Immature natural killer cell (primary cell): ENCODE measurements at places on chromosomes 7 and 10. TPM values are rescaled to one million over a fixed set of nuclear protein-coding genes. Genes with fewer than 3 reads are reported as not detected.

DNA sequence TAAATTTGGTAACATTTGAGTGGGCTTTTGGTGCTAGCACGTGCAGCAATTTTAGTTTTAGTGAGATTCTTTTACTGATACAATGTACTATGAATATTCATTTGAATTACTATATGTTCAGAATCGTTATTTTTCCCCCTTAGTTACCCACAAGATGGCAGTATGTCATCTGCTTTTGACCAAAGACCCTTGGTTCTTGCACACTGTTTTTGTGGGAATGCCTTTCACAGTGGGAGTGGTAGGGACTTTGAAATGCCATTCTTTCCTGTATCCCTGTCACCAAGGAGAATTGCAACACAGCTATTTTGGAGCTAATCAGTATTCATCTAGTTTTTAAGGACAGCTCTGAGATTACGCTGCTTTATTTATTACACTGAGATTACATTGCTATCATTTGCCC lies 40.6 kb downstream of the SEC23IP start:
- no peaks in the 10 kb centered on the region for H3K27me3 ChIP-seq
- peaks cover 61% of the 10 kb centered on the region for H3K36me3 ChIP-seq
- no peak for DNase-seq
- no peak overlapping the region for H3K4me3 ChIP-seq
- no peak overlapping the region for H3K27ac ChIP-seq

Gene PLEKHS1
- not detected for polyA plus RNA-seq

- peak; percentile 39 for DNase-seq
- no peak overlapping the region for H3K4me3 ChIP-seq
- H3K4me1 ChIP-seq: no peaks in the 10 kb centered on the region
- no peak overlapping the region for H3K27ac ChIP-seq
- H3K36me3 ChIP-seq: peaks cover 11% of the 10 kb centered on the region
Observed at GRCh38 chr7:154953006-154953684, 49.8 kb downstream of the PAXIP1 start.

Gene FEZF1
- polyA plus RNA-seq: not detected

GRCh38 chr7:10977113-10977512 lies 3.4 kb downstream of the PHF14 start:
- H3K27me3 ChIP-seq: peaks cover 7% of the 10 kb centered on the region
- H3K4me1 ChIP-seq: peaks cover 61% of the 10 kb centered on the region
- no peak overlapping the region for H3K27ac ChIP-seq

DNA sequence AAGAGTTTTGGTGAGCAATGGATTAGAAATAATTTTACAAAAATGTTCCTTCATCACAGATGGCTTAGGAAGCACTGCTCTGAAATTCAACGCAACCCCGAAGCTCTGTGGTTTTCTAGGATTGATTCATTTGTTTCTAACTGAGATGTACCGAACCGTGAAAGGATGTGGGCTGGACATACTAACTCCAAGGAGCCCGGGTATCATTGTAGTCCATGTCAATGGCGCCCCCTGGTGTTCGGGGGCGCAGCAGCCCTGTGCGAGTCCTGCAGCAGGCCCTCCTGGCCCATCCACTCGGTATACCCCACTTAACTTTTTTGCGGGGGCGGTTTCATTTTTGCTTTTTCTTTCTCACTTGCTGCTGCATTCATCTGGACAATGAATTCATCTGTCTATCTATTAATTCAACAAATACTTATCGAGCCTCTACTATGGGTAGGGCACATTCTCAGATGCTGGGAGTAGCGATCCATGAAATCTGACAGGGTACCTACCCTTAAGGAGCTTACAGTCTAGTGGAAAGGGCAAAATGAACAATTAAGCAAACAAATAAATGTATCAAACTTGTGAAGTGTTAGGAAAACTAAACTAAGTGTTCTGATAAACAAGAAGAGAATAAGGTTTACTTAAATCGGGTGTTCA lies 25.2 kb upstream of the ITPRID1 start:
- peaks cover 3% of the 10 kb centered on the region for H3K27me3 ChIP-seq
- H3K27ac ChIP-seq: no peak overlapping the region
- no peak for DNase-seq
- H3K4me1 ChIP-seq: no peaks in the 10 kb centered on the region

DNA sequence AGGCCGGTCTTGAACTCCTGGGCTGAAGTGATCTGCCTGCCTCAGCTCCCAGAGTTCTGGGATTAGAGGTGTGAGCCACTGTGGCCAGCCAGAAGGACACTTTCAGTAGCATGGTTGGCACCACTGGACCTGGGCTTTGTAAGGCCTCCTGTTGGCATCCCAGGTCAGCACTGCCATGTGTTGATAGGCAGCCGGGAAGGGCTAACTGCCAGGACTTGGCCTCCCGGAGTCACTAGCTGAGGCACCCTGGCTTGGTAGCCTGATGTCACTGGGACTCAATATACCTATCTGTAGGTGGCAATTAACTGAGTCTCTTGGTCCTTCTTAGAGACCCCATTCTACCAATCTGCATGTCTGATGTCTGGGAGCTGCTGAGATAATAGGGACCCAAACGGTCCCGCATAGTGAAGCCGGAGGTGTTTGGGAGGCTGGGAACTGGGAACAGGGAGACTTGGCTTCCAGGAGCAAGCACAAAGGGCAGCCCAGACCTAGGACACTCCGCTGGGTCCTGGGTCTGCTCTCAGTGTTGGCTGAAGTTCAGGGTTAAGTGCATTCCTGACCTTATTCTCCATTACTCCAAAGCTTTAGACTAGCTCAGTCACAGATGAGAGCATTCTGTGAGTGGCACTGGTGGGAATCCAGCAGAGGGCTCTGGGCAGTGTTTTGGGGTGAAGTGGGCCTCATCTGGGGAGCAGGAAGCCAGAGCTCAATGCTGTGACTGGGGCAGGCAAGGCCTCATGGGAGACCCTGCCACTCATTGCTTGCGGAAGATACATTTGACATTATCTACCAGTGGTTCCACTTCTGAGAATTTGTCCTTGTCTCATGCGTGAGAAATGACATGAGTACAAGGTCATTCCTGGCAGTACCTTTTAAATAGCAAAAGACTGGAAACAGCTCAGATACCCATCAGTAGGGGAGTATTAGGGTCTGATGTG lies 2.7 kb downstream of the LHPP start:
- no peaks in the 10 kb centered on the region for H3K36me3 ChIP-seq
- no peak overlapping the region for H3K27ac ChIP-seq
- no peak overlapping the region for H3K4me3 ChIP-seq
- peaks cover 3% of the 10 kb centered on the region for H3K27me3 ChIP-seq
- no peak for DNase-seq

GRCh38 chr7:27095050-27095896 lies 527 bp downstream of the HOXA1 start:
- H3K4me1 ChIP-seq: peaks cover 48% of the 10 kb centered on the region
- H3K4me3 ChIP-seq: peak overlapping the region; percentile 97
- H3K36me3 ChIP-seq: peaks cover 15% of the 10 kb centered on the region
- H3K27ac ChIP-seq: peak overlapping the region; percentile 89
- peaks cover 13% of the 10 kb centered on the region for H3K27me3 ChIP-seq

GRCh38 chr7:124893140-124893827 lies 36.3 kb downstream of the POT1 start:
- H3K27ac ChIP-seq: no peak overlapping the region
- H3K4me3 ChIP-seq: no peak overlapping the region
- no peaks in the 10 kb centered on the region for H3K27me3 ChIP-seq
- no peaks in the 10 kb centered on the region for H3K4me1 ChIP-seq

- no peak for DNase-seq
- H3K36me3 ChIP-seq: no peaks in the 10 kb centered on the region
- no peaks in the 10 kb centered on the region for H3K4me1 ChIP-seq
- no peaks in the 10 kb centered on the region for H3K27me3 ChIP-seq
Observed at GRCh38 chr7:80603940-80604339, 34.5 kb upstream of the CD36 start.

DNA sequence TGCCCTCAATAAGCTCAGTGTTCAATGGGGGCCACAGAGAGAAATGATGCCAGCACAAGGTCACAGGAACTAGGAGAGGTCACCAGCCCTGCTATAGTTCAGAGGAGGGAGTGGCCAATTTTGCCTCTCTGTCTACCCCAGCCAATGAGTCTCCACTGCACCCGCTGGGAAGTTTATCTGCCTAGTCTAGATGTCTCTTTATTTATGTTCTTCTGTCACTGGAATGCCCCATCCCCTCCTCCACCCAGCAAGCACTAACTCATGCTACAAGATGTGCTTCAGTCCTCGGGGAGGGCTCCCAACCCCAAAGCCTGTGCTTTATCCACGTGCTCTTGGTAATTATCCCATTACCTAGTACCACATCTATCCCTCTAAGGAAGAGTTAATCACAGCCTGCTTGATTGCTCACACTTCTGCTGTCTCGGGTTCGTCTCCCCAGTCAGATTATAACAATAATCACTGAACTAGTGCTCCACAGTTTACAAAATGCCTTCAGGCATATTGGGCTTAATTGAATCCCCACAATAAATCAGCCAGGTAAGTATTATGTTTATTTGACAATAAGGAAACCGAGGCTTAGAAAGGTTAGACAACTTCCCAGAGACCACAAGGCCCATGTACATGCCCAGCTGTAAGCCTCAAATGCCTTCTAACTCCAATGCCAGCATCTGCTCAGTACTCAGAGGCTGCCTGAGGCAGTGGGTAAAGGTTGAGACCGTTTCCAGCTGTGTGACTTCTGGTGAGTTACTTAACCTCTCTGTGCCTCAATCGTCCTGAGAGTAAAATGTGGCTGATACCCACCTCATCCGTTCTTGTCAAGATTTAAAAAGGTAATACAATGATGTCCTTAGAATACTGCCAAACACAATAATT lies 3.9 kb downstream of the HIP1 start:
- H3K27me3 ChIP-seq: no peaks in the 10 kb centered on the region
- no peak for DNase-seq
- H3K36me3 ChIP-seq: peaks cover 5% of the 10 kb centered on the region

- H3K27ac ChIP-seq: no peak overlapping the region
- no peak for DNase-seq
- H3K27me3 ChIP-seq: peaks cover 4% of the 10 kb centered on the region
- H3K36me3 ChIP-seq: no peaks in the 10 kb centered on the region
Observed at GRCh38 chr7:155021699-155022145, 18.8 kb upstream of the PAXIP1 start.

- DNase-seq: no peak
- no peaks in the 10 kb centered on the region for H3K4me1 ChIP-seq
Observed at GRCh38 chr7:119175911-119176627, 951.6 kb downstream of the ANKRD7 start.

Gene CHCHD3
- polyA plus RNA-seq: 57.8 TPM

Gene LDB1
- polyA plus RNA-seq: 5.5 TPM

DNA sequence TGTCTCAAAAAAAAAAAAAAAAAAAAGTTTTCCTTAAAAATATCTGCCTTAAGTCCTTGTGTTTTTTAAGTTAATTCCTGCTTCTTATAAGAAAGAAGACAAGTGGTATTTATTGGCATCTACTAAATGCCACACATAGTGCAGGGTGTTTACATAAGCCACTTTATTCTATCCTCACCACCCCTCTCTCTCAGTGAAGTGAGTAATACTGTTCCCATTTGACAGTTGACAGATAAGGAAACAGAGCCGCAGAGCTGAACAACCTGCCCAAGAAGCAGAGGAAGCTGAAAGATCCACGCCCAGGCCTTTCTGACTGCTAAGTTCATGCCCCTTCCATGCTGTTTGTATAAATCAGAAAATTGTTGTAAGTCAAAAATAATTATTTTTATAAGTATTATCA lies 54.1 kb downstream of the ABLIM1 start:
- DNase-seq: no peak
- no peak overlapping the region for H3K27ac ChIP-seq
- no peaks in the 10 kb centered on the region for H3K36me3 ChIP-seq
- H3K4me1 ChIP-seq: no peaks in the 10 kb centered on the region
- peaks cover 4% of the 10 kb centered on the region for H3K27me3 ChIP-seq

Gene PNLIPRP2
- polyA plus RNA-seq: not detected

Gene PNPLA8
- 16.8 TPM for polyA plus RNA-seq

Gene GBX1
- polyA plus RNA-seq: not detected

GRCh38 chr7:2481195-2481594 lies 5.0 kb upstream of the GRIFIN start:
- H3K4me1 ChIP-seq: peaks cover 13% of the 10 kb centered on the region
- peaks cover 12% of the 10 kb centered on the region for H3K27me3 ChIP-seq
- no peak overlapping the region for H3K4me3 ChIP-seq
- no peaks in the 10 kb centered on the region for H3K36me3 ChIP-seq

Gene STEAP2
- not detected for polyA plus RNA-seq

DNA sequence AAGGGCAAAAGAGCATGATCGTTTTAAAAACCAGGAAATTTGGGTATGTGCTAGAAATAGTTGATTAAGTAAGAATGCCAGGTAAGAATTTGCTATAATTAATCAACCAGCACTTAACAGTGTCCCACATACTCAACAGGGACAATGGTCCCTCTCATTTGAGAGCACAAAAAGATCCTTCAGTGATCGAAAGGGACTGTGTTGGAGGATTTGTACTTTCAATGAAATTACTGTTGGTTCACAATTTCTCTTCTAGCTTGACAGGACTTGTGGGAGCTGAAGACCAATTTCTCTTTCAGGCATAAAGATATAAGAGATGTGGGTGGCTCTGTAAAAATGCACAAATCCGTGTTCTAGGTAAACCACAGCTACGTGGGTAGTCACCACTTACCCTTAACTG lies 12.5 kb upstream of the PLEKHS1 start:
- H3K36me3 ChIP-seq: peaks cover 2% of the 10 kb centered on the region
- no peak for DNase-seq
- no peak overlapping the region for H3K4me3 ChIP-seq
- no peaks in the 10 kb centered on the region for H3K4me1 ChIP-seq

Gene KCNIP2
- polyA plus RNA-seq: not detected

DNA sequence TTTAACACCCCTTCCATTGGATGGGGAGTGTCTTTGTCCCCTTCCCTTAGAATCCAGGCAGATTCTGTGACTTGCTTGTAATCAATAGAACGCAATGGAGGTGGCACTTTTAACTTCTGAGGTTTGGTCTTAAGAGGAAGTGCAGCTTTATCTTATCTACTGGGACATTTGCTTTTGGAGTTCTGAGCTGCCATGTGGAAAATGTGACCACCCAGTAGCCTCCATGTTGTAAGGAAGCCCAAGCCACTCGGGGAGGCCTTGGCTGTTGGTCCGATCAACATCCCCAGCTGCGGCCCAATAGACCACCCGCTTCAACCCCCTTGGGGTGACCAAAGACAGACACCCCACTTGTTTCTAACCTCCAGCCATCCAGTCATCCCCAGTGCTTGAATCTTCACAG lies 86.3 kb upstream of the FAM171A1 start:
- no peak for DNase-seq
- H3K27ac ChIP-seq: no peak overlapping the region
- H3K27me3 ChIP-seq: peaks cover 7% of the 10 kb centered on the region
- H3K36me3 ChIP-seq: no peaks in the 10 kb centered on the region
- no peak overlapping the region for H3K4me3 ChIP-seq
